ENCODE measurements at places on chromosomes 6 and 20.

DNA sequence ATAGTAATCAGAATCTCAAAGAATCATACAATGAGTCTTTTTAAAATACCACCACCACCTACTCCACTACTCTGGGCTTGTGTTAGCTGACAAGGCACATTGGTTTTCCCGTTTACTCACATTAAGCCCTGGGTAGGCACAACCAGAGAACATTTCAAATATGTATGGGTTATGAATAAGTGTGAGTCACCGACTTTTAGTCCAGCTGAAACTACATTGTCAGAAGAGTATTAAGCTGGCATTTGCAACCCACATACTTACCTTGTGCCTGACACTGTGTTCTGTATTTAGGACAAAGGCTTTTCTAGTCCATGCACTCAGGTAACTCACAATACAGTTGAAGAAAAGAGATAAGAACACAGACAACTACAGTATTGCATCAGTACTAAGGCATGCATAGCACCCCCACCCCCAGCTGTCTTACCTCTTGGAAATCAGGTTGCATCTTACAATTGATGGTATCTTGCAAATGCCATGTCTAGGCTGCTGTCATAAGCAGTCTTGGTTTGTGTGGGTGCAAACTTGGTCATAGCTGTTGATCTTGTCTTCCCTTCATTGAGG, 40.3 kb upstream of the AHI1 start:
- no peak for DNase-seq

- no peak for DNase-seq
Measured at GRCh38 chr6:142867988-142868812, 76.8 kb downstream of the HIVEP2 start.

DNA sequence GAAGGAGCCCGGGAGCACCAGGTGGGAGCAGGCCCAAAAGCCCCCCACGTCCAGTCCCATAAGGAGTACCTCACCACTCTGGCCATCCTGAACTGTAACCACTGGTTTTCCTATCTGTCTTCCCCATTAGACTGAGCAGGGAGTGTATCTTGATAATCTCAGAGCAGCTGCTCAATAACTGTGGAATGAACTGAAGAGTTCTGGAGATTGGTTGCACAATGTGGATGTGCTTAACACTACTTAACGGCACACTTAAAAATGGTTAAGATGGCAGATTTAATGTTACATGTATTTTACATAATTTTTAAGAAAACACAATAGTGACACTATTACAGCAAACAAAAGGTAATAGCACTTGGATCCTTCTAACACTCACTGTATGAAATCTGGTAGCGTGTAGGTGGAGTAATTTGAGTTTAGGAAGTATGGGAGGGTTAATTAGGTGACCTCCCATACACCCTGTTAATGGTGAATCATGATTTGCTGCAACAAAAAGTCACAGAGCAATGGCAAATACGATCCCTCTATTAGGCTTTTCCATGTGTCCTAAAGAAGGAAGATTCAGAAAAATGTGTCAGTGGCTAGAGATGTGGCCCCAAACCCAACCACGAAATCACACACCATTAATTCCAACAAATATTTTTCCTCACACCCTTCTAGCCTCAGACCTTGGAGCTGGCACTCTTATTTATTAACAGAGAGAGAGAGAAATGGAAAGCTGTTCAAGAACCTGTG, 18.4 kb downstream of the TRAM2 start:
- DNase-seq, result no peak

DNA sequence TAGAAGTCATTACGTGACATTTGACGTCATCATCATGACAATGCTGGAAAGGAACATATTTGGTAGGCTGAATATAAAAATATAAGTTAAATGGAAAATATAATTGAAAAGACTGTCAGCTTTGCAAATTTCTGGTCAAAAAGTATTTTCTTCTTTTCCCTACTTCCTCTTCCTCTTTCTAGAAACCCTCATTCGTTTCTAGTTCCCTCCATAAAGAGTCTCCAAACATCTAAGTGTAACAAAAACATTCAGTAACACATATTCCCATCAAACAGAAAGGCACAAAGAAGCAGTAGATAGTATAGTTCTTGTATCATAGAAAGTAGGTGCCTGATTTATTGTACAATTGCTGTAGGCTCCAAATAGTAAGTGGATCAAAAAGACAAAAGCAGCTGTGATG, 150.8 kb upstream of the FAM83B start:
- DNase-seq, result no peak

- no peak for DNase-seq
Measured at GRCh38 chr6:46299253-46299652, 128.5 kb upstream of the ENPP5 start.

DNA sequence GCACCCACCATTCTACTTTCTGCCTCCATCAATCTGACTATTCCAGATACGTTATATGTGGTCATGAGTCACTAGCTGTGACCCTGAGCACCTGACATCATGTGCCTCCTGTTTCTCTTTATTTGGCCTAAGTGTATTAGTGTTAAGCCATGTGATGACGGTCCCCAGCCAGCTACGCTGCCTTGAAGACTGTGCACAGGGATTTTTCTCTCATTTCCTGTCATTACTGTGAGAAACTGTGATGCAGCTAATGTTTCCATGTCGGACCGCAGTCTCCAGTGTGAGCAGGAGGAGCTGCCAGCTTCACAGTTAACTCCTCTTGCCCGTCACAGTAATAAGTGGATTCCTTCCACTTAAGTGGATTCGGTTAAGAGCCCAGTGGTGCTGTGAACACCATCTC, 9.9 kb upstream of the SPATS1 start:
- DNase-seq, result no peak

DNA sequence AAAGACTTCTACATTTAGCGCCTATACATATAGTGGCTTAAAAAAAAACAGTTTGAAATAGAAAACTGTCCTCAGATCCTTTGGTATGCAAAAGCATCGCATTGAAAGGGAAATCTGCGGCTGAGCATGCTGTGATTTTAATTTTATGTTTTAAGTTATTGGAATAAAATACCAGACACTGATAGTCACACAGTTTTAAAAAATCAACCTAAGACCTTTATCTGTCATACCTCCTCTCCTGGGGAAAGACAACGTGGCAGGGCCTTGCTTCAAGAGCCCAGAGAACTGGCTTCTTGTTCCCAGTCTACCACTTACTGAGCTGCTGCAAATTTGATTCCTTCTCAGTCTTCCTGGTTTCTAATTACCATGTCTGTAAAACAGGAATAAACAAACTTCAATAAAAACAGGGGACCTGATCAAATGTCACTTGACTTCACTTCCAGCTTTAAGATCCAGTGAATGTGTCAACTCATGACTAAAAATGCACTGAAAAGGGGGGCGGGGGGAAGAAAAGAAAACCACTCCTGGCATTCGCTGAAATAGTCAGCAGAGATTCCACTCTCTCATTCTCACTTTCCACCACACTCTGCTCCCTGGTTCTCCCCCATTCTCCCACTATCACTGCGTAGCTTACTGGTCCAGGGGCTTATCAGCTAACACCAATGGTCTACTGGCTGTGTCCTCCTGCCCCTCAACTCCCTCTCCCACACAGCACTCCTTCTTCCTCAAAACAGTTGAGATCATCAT, 494.7 kb upstream of the MARCKS start:
- DNase-seq, result no peak

GRCh38 chr6:16311763-16312162, 73.4 kb downstream of the GMPR start:
- no peak for DNase-seq

DNA sequence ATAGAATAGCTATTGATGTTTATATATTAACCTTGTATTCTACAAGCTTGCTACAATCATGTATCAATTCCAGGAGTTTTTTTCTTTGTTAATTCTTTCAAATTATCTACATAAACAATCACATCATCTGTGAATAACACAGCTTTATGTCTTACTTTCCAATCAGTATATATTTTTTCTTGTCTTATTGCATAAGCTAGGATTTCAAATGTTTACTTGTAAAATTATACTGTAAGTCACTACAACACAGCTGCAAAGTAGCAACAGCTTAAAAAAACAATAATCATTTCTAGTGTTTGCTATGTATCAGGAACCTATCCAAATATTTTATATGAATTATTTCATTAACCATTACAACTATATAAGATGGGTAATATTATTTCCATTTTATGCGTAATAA, 270.4 kb downstream of the KIF16B start:
- no peak for DNase-seq

DNA sequence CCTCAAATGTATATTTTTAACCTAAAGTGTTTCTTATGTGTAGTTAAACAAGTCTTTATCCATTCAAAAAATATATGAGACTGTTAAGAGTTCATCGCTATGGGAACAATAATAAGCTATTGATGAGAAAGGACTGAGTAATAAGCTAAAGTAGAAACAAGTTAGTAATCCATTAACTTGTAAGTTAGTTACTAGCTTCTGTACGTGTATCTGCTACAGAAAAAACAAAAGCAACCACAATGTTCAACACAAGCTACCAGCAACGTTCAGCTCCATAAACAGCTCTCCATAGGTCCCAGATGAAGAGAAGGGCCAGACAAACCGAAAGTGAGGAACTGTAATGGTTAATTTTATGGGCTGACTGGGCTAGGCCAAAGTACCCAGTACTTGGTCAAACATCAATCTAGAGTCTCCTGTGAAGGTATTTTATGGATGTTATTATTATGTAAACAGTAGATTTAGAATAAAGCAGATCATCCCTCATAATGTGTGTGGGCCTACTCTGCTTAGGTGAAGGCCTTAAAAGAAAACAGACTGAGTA, 33.8 kb upstream of the FAM135A start:
- no peak for DNase-seq

DNA sequence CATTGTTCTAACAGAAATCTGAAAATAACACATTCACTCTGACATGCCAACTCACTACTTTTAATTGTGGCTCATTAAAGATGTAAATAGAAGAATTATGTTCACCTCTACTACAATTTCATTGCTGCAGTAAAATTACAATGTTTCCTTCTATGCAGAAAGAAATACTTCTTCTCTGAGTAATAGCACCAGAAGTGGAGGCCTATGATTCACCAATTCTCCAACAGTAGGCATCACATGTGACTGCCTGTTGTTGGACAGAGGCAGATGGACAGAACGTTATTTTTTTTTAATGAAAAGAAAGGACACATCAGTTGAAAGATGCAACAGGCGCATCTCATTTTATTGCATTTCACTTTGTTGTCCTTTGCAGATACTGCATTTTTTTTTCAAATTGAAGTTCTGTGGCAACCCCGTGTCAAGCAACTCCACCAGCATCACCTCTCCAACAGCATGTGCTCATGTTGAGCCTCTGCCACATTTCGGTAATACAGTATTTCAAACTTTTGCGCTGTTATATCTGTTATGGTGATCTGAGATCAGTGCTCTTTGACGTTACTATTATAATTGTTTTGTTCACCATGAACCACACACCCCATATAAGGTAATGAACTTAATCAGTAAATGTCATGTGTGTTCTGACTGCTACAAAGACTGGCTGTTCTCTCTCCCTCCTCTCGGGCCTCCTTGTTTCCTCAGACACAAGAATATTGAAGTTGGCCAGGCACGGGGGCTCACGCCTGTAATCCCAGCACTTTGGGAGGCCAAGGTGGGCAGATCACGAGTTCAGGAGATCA, 121.4 kb downstream of the ATXN1 start:
- DNase-seq, result no peak

DNA sequence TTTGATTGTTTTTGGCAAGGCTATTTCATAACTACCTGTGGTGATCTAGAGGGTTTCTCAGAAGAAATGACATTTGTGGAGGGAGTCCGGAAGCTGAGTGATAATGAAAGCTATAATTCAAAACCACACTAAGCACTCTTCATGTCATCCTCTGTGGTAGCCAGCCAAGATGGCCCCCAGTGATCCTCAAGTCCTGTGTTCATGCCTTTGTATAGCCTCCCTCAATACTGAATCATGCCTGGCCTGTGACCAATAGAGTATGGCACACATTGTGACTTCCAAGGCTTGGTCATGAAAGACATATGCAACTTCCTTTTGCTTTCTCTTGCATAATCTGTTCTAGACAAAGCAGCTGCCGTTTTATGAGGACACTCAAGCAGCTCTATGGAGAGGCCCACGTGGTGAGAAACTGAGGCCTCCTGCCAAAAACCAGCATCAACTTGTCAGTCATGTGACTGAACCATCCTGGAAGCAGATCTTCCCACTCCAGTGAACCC, 12.8 kb upstream of the DNAAF9 start:
- no peak for DNase-seq

DNA sequence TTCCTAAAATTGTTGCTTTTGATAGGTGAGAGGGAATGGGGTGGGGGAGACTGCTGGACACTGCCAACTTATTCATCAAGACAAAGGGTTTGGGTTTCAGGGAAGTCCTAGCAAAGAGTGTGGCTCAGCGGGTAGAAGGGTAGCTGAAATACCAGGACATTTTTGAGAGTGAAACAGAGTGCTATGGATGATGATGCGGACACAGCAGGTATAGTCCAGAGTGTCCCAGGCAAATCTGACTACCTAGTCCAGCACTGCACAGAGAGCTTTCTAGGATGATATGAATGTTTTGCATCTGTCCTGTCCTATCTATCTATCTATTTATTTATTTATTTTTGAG, 154.3 kb downstream of the BCAS1 start:
- no peak for DNase-seq

- no peak for DNase-seq
Measured at GRCh38 chr6:35400901-35401311, 51.2 kb upstream of the FANCE start.

DNA sequence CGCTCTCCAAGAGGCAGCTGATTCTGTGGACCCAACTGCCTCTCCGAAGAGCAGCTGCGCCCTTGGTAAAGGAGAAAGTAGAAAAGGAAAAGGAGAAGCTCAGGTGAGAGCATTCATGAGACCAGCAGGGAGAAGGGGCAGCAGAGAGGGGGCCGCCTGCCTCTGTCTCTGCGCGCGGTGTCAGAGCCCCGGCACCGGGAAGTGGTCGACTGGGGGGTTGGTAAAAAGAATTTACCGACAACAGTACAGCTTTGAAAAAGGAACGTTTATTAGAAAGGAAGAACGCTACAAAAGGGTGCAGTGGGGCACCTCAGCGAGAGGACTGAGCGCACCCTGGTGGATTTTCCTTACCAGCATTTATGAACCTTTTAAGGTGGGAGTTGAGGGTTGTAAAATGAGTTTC, 61.9 kb downstream of the GPR6 start:
- DNase-seq, result no peak

DNA sequence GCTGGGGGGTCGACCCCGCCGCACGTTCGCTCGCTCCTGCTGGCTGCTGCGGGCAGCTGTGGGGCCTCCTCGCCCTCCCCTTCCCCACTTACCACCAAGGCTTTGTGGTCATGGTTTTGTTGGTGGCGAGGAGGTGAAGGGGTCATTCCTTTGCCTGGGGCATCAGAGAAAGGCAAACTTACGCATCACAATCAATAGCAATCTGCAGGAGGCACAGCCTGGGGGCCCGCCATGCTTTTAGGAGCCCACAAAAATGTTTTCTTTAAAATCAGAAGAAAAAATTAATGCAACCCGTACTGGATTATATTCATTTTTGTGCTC, 137.0 kb downstream of the IMPG1 start:
- DNase-seq, result no peak

DNA sequence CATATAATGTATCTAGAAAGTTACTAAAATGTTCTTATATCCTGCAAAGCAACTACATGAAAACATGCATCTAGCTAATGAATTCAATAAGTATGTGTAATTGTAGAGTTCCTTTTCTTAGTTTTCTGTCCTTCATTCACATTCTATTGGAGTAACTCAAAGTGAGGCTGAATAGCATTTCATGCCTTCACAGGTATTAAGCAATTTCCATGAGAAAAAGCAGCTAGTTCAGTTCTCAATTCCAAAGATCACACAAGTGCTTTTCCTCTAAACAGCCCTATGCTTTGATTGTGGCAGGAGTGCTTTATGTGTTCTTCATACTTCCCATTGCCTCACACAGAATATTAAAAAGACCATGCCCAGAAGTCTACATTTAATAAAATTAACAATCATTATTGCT, 274.9 kb downstream of the RFPL4B start:
- no peak for DNase-seq

Measured in activated T-helper 1 cell treated with anti-CD3 and anti-CD28 coated beads, Interleukin-2, amount 50 U/mL, for 16 hours (primary cell).